Stimulated activated CD4-positive, alpha-beta T cell treated with anti-CD3 and anti-CD28 coated beads, Interleukin-12 subunit alpha, Interleukin-12 subunit beta, amount 100 ng/mL, for 48 hours (primary cell): ENCODE measurements at places on chromosomes 6 and 20.

- no peak for DNase-seq
Observed at GRCh38 chr6:36243562-36244212, 26.2 kb upstream of the PNPLA1 start.

DNA sequence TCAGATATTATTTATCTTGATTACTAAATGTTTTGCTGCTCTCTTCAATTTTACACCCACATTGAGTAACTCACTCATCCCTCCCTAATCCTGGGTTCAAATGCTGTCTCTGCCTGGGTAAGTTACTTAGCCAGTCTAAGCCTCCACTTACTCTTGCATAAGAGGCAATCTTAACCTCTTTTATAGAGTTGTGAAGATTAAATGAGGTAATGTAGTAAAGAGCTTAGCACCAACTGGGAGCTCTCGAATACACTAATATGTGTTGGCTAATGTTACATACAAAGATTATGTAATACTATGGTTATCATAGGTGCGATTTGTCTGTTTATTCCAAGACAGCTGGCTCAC, 134.4 kb upstream of the STMND1 start:
- no peak for DNase-seq

DNA sequence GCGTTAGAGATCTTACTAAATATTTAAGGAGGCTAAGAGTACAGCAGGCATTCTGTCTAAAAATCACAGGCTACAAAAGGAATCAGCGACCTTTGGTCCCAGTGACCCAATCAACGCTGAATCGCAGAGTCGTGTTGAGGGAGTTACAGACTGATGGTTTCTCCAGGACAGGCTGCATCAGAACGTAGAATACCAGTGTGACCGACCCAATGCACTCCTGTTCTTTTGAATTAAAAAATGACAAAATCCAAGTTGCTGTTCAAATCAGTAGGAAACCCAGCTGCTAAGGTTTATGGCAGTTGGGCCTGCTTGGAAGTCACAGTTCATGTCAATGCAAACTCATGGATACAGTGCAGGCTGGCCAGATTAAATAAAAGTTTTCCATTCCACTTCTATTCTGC, 155.8 kb upstream of the AFDN start:
- DNase-seq, result no peak

- DNase-seq, result no peak
Observed at GRCh38 chr6:100100776-100101175, 106.8 kb upstream of the MCHR2 start.

- DNase-seq, result no peak
Observed at GRCh38 chr6:161268531-161269210, 5.2 kb downstream of the AGPAT4 start.

DNA sequence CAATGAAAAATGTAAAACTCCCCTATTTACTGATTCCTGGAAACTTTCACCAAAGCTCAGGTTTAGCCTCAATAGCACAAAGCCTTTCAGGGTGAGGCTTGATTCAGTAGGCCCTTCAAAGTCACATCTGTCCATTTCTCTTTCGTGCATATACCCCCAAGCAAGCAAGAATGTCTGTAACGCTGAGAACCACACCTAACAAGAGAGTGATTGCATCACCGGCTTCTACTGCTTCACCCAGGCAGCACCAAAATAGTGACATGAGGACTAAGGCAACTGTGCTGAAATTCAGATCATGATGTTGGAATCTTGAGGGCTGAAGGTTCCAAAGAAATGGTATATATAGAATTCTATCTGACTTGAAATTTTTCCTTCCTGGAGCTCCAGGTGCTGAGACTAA, 26.1 kb downstream of the CGA start:
- no peak for DNase-seq

GRCh38 chr20:24739746-24740145, 209.3 kb upstream of the CST7 start:
- no peak for DNase-seq

DNA sequence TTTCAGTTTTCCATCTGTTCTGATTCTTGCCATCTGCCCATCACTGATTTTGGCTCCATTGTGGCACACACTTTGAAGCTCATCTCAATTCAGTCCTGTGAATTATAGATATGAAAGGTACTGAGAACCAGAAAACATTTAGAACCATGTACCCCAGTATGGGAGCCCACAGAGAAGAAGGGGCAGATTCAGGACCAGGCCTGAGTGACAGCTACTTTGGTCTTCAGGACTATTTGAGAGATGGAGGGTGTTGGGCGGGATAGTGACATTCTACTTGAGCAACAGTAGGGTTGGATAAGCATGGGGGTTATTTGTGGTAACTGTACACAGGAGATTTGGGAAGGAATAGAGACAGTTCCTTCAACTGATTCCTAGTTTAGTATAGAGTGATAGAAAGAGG, 259.2 kb upstream of the MANEA start:
- no peak for DNase-seq

GRCh38 chr6:15882345-15882744, 219.5 kb upstream of the DTNBP1 start:
- no peak for DNase-seq

DNA sequence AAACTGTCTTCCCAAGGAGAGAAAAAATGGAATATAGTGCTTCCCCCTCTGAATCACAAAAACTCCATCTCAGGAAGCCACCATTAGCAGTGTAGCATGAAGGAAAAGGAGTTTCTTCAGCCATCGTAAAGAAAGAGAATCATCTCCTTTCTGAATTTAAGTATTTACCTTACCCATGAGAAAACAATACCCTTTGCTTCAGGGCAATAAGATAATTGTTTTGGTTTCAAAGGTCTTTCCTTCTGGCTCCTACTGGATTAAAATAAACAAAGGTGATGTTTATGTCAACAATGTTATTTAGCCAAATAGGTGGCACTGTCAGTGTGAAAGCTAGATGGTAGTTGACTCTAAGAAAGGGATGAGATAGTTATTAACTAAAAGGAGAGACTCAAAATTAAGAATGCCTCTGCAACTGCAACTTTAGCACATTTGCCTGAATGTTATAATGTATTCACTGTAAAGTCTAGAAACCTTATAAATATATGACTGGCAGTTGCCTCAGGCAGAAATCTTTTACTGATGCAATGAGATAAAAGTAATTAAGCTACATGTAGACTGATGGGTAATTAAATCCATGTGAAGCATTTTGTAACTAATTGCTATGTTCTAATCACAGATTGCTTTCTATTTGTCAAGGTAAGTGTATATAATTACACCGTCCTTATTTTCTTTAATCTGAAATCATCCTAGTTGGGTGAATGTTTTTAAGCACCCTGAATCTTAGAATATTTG, 399.0 kb downstream of the CDKAL1 start:
- DNase-seq, result no peak

DNA sequence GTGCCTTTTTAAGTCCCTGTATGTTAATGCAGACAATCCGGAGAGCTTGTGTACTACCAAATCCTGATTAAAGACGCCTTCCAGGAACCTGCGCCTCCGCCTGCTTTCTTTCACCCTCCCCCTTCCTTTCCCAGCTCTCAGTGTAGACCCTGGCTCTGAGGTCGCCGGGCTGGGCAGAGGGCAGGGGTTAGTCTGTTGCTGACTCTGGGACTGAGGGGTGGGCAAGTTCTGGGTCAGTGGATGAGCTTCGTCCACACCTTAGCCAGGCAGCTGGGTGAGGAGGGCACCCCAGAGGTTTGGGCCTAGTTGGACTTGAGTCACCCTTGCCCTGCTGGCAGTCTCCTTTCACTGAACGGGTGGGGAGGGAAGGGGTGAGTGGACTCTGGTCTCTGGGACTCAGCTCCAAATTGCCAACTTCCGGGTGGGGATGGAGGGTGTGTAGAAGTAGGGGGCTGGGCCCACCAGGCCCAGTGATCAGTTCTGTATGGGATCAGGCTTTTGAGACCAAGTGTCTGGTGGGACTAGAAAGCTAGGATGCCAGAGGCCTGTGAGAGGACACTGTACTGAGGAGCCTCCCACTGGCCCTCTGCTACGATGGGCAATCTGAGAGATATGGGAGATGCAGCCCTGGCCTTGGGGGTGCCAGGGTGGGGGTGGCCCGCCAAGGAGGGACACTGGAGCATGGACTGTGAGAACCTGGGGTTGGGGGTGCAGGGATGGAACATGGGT, 21.3 kb upstream of the SLC22A7 start:
- DNase-seq, result no peak

GRCh38 chr6:48817333-48818051, 645.6 kb downstream of the MMUT start:
- no peak for DNase-seq

DNA sequence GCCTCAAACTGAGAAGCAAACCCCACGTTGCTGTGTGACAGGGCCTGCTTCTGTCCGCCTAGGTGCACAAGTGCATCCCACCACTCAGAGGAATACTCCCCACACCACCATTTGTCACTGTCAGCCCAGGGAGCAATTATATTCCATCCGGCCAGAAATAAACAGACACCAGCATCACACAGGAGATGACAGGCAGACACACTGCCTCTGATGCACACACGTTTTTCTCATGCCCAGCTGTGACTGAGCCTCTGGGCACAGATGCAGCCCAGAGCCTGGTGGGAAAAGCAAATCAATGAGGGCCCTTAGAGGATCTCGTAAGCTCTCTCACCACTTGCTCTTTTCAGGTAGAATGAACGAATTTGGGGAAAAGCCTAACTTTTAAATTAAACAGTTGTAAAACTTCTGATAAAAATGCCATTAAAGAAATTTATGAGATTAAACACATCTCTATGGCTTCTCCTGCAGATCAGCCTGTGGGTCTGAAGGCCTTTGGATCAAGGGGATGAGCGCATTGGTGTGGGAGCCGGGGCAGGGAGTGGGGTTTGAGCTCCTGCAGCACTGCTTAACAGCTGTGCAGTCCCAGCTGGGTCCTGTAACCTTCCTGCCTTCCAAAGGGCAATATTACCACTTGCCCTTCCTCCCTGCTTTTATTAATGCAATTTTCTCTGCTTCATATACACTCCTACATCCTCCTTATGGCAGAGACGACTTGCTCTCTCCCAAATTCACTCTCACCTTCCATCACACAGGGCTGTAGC, 624.3 kb downstream of the PTPRT start:
- DNase-seq, result no peak
